ENCODE measurements at places on chromosomes 12 and 14.

DNA sequence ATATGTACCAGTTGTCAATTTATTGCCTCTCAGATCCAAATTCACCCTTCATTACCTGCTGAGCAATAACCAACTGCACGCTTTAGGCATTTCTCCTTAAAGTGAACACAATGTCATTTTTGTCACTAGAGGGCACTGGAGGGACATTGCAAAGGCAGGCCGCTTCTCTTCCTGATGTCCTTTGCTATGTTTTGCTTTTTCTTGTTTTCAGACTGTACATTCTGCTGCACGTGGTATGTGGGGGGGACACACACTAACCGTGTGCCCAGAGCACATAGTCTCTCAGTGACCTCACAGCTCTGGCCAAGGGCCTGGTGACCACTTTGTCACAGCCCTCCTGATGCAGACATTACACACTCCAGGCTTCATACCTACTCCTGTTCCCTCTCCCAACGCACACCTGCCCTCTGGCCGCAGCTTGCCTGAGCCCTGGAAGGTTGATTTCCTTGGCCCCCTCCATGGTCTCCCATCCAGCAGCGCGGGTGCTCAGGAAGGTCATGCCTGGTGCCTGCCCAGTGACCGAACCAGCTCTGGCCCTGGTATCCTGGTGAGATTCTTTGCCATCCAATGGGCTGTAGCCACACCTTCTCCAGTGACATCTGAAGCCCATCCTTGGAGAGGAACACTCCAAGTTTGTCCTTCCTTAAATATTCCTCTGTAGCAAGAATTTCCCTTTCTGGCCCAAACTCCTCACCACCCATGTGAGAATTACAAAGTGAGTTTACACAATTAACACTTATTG is 39.9 kb downstream of the MYO1H start:
- ATAC-seq, result no peak

GRCh38 chr14:33596211-33597080 is 354.4 kb downstream of the EGLN3 start:
- no peak for ATAC-seq

GRCh38 chr12:16323638-16324037 is 23.8 kb upstream of the MGST1 start:
- ATAC-seq, result no peak

DNA sequence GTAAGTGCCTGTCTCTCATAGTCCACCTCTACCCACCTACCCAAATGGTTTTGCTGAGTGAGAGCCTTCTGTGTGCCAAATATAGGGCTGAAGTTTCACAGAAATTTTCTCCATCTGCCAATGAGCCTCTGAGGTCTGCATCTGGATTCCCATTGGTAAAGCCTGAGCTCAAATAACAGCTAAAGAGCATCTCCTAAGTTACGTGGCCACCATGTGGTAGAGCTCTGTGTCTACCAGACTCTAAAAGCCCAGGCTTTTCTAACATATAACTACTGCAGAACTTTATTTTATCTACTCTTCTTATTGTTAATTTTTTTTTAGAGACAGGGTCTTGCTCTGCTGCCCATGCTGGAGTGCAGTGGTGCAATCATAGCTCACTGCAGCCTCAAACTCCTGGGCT is 16.0 kb downstream of the AMDHD1 start:
- no peak for ATAC-seq

GRCh38 chr14:95098984-95099599 is 58.2 kb downstream of the DICER1 start:
- peak; percentile 58 for ATAC-seq

- no peak for ATAC-seq
Measured at GRCh38 chr14:105710119-105711043, 184.0 kb downstream of the TMEM121 start.

- no peak for ATAC-seq
Measured at GRCh38 chr12:116642106-116642505, 82.9 kb downstream of the MAP1LC3B2 start.

GRCh38 chr14:34632411-34632978 is 2.5 kb upstream of the SNX6 start:
- ATAC-seq, result no peak

- ATAC-seq, result no peak
Measured at GRCh38 chr12:89831310-89832095, 122.9 kb upstream of the ATP2B1 start.

DNA sequence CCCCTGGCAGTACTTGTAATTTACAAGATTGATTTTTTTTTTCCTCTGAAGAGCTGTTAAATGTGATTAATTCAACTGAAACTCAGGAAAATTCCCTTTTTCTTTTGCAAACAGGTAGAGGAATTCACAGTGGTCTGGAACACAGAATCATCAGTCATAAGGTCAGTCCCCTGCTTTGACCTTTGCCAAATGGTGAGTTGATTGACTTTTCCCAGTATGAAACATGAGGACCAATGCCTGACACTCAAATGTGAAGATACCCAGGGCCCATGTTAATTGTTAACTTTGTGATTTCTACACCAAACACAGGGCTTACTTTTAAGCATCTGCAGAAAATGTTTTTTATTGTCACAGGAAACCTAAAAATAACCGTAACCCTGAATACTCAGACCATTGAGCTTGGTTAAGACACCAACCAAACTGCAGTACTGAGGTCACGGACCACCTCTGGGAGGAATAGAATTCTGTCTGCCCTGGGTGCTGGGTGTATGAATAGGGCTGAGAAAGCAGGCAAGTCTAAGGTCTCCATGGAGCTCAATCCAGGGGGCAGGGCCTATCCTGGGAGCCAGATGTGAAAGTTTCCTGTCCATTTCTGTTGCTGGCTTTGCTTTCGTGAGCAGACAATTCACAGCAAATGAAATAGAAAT is 192.4 kb downstream of the TMX1 start:
- ATAC-seq, result no peak

- ATAC-seq, result no peak
Measured at GRCh38 chr12:32922546-32923297, 26.1 kb upstream of the PKP2 start.

DNA sequence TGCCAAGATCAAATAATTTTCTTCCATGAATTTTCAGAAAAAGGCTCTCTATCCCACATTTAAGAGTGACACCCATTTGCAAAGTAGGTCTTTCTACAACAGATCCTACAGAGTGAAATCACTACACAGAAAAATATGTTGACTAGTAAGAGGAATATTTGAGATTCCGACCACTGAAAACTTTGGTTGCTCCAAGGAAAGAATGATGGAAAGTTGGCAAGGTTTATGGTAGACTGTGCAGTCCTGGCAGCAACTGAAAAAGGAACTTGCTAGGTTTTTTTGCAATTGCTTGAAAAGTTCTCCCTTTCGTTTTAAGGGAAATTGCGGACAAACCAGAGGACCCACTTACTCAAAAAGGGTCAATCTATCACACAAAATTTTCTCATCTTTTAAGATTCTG is 83.1 kb upstream of the TSPAN8 start:
- ATAC-seq, result no peak

DNA sequence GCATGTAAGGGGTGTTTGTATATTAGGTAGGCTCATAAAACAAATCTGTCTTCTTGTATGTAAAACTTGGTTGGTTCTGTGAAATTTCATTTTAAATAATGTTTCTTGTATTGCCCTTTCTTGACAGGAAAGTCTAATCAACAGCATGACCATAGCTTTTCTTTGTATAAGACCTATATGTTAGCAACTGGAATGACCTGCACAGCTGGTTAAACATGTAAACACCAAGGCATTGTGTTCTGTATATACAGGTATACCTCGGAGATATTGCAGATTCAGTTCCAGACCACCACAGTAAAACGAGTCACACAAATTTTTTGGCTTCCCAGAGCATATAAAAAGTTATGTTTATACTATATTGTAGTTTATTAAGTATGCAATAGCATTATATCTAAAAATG is 183.6 kb downstream of the ERC1 start:
- ATAC-seq, result no peak

DNA sequence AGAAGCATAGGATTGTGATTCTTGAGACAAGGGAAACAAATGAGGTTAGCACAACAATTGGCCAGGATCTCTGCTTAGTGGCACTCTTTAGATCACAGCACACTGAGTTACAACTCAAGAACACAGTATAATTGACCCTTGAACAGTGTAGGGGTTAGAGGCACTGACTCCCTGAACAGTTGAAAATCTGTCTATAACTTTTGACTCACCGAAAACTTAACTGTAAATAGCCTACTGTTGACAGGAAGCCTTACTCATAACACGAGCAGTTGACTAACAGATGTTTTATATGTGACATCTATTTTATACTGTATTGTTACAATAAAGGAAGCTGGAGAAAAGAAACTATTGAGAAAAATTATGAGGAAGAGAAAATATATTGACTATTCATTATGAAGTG is 296.1 kb downstream of the RERGL start:
- ATAC-seq, result no peak

DNA sequence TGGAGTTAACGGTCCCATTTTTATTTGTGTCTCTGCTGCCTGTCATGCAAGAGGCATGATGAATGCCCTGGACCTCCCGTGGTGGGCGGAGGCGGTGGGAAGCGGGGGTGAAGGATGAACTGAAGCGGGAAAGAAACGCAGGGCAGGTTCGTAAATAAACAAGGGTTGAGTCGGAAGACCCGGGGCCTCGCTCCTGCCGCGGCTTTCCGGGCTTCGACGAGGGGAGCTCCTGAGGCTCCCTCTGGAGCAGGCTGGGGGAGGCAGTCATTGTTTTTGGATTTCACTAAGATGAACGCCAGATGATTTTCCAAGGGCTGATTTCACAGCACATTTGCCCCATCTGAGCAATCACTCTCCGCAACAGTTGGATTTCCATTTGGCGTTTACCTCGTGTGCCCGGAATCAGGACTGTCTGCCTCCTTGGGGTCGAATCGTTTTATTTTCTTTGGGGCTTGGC is 130.2 kb downstream of the SLC38A6 start:
- ATAC-seq, result no peak

DNA sequence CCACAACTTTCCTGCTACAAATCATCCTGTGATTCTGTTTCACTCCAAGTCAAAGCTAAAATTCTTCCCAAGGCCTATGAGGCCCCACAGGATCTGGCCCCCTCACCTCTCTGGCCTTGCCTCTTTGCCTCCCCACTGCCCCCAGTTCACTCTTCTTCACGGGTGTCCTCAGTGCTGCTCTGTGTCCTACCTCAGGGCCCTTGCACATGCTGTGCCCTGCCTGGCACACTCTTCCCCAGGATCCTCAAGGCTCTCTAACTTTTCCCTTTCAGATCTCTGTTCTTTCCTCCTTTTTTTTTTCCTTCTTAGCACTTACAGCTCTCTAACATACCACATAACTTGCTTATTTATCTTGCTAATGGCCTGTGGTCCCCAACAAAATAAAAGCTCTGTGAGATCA is 29.2 kb downstream of the RASAL1 start:
- no peak for ATAC-seq

GRCh38 chr14:93317210-93317874 is 15.5 kb downstream of the BTBD7 start:
- no peak for ATAC-seq

DNA sequence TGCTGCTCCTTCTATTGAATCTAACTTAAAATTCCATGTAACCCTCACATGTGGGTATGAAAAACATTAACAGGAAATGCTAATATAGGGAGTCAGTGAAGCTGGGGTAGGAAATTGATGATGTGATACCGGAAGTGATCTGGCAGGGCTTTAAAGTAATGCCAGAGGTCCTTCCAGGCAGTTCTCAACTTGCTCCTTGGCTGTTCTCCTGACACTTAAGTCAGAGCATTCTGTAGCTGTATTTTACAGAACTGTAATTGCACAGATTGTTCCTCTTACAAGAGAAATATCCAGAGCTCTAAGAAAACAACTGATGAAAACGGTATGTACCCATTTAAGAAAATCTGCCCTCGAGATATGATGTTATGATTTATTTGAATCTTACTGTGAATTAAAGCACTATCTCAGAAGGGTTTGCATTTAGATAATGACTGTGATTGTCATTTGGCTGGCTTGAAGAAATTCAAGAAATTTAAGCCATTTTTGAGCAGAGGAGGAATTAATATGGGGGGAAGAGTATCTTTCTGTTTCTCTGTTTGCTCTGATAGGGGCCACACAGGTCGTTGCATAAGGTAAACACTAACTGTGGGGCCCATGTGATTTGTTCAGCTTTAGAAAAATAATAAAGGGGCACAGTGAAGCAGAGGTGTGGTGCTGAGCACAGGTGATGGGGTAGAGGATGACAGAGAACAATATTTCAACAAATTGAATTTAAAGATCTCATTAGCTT is 88.4 kb downstream of the BBS10 start:
- ATAC-seq, result peak; percentile 69

- ATAC-seq, result no peak
Measured at GRCh38 chr14:58815794-58816193, 178.0 kb downstream of the DACT1 start.

DNA sequence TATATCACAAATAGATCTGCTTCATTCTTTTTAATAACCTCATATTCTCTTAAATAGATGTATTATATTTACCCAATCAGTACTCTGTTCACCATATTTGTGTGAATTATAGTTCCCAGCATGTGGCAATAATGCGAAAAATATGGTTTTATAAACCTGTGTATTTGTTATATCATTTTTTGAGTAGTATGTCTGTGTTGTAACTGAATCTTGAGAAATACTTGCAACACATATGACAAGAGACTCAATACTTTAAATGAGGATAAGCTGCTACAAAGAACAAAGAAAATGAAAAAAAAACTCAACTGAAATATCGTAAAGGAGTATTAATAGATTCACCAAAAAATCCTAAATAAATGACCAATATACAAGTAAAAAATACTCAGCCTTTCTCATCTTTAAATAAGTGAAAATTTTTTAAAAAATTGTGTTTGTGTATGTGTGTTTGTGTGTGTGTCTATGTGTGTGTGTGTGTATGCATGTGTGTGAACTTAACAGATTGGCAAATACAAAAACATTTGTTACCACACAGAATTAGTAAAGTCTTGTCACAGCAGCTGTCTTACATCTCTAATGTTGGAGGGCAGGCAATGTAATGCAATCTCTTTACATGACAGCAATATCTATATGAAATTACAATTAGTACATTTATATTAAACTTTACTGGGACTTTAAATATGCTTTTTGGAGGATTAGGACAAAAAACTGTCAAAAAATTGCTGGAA is 441.9 kb upstream of the MGAT4C start:
- no peak for ATAC-seq

GRCh38 chr12:20212658-20213555 is 155.4 kb upstream of the PDE3A start:
- ATAC-seq, result peak; percentile 97

GRCh38 chr12:12376646-12377448 is 20.0 kb downstream of the BORCS5 start:
- peak; percentile 63 for ATAC-seq

DNA sequence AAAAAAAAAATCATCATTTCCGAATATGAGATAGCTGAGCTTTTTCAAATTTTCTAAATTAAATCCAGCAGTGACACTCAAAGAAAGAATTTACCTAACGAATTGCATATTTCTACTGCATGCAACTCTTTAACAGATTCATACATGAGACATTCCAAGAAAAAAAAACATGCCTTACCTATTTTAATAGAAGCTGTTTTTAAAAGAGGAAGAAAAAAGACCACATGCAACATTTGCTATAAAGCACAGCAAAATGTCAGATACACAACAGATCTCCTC is 18.5 kb downstream of the CORO1C start:
- ATAC-seq, result no peak

GRCh38 chr14:81143793-81144192 is 77.0 kb downstream of the GTF2A1 start:
- ATAC-seq, result no peak
